ENCODE measurements at places on chromosomes 1 and 21.

- DNase-seq: no peak
Measured at GRCh38 chr1:25054526-25055323, 124.6 kb upstream of the RUNX3 start.

DNA sequence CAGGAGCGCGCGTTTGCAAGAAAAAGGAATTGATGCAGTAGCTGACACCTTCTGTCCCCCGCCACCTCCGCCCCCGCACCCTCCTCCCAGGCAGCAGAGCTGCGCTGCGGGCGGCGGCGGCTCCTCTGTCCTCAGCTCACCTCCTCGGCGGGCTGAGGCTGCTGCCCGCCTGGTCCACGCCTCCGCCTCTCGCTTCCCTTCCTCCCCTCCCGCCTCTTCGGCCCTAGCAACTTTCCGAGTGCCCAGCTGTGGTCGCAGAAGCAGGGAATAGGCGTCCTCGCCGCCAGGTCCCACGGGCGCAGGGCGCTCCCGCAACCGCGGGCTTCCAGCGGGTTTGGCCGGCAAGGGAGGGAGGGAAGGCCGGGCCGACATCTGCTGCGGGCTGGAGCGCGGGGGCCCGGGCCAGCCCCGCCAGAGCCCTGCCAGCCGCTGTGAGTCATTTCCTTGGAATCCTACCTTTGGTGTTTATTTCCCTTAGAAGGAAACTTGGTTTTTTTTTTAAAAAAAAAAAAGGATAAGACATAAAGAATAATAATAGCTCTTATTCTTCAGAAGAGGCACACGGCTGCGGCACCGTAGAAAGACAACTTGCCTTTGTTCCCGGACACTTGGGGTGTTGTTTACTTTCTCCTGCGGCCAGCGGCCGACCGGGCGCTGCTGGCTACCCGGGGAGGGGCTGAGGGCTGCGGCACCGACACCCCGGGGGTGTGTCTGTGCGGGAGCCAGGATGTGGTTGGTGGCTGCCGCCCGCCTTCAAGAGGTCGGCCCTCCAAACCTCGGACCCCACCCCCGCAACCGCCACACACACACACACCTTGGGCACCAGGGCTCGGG, 1.1 kb downstream of the SERTAD4 start:
- DNase-seq: no peak

GRCh38 chr1:55334160-55334559, 119.0 kb upstream of the USP24 start:
- DNase-seq: no peak

DNA sequence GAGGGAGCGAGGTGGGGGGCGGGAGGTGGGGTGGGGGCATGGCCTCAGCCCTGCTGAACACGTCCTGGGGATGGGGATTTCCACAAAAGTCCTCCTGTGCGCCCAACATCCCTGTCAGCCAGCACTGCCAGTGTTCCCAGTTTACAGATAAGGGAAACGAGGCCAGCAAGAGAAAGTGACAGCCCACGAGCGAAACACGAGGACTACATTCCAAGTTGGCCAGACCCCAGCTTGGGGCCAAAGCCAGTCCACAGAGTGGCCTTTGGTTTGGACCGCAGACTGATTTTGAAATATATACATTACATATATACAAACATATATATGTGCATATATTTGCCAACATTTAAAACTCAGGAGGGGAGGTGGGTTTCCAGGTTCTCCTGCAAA, 5.0 kb downstream of the FBXO2 start:
- DNase-seq: no peak

DNA sequence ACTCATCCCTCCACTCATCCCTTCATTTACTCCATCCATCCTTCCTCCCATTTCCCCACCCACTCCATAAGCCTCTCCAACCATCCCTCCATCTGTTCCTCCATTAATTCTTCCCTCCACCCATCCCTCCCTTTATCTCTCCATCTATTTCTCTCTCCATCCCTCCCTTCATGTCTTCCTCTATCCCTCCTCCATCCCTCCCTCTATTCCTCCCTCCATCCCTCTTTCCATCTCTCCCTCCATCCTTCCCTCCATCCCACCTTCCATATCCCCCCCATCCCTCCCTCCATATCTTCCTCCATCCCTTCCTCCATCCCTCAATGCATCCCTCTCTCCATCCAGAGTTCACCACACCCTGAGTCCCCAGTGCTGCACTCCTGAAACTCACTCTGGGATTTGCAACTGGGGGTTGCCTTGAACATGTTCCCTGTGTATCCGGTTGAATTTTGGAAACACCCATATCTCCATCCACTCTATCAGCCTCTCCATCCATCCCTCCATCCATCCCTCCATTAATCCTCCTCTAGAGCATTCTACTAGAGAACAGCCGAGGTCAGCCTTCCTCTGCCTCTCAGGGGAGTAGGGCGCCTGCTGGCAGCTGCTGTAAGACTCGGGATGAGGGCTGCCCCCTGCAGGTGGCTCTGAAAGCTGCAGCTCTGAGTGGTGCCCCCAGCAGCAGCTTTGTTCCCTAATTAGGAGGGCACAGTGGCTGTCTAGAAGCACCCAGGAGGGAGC, 39.4 kb downstream of the ABCG1 start:
- peak; percentile 65 for DNase-seq

DNA sequence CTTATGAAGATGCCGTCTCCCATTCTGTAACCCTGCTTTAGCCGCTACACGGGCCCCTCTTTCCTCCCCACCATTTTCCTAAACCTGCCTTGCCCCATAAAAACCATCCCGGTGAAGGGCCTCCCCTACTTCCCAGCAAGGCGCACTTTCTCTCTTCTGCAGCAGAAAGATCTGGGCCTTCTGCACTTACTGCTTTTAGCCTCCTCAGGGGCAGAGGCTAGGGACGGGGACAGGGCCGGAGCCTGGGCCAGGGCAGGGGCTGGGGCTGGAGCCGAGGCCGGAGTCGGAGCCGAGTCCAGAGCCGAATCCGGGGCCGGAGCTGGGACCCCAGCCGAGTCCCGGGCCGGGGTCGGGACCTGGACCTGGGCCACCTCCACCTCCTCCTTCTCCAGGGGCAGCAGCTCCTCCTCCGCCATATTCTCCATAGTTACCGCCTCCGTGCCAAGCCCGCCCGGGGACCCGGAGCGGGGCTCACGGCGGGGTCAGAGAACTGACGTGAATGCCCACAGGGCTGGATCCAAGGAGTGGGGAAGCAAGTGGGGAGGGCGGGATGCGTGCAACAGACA, 382 bp downstream of the TRMT1L start:
- DNase-seq: no peak

DNA sequence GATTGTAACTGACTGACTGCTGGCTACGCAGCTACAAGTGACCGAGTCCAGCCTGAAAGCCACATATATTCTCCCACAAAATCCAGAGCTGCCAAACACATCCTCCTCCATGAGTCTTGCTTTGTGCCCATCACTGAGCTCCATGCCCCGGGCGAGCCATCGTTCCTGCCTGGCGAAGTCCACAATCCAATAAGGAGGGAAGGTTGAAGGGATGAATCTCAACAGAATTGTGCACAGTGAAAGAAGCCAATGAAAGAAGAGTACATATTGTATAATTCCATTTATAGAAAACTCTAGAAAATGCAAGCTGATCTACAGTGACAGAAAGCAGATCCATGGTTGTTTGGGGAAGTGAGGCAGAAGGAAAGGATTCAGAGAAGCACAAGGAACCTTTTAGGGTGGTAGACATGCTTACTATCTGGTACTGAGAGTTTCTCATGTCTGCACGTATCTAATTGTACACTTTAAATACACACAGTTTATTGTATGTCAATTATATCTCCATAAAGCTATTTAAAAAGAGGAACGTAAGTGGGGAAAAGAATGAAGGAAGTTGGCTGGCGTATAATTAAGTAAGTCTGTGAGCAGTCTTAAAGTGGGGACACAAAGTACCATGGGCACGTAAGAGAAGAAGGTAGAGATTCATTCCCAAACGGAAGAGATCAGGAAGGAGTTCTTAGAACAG, 115.9 kb upstream of the JUN start:
- DNase-seq: no peak

- DNase-seq: no peak
Measured at GRCh38 chr1:200739702-200740570, 1.2 kb downstream of the CAMSAP2 start.

GRCh38 chr1:157993147-157993917, at the start of gene KIRREL1:
Gene KIRREL1 (plus strand): TSS chr1:157993645. CDS start chr1:157993677, 32 bp downstream.
- DNase-seq: no peak
